ENCODE measurements at places on chromosomes 12 and 14.

DNA sequence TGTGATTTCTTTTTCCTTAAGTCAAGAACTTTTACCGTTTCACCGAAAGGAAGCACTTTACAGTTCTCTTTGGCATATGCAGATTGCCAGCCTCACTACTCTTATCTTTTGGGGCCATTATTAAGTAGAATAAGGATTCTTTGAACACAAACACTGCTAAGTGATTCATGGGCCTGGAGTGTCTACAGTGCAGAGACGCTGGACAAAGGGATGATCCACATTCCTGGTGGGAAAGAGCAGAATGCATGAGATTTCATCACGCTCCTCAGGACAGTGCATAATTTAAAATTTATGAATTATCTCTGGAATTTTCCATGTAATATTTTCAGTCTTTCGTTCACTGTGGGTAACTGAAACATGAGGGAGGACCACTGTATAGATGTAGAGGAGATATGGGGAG, 90.2 kb downstream of the TTLL5 start:
- DNase-seq: no peak

DNA sequence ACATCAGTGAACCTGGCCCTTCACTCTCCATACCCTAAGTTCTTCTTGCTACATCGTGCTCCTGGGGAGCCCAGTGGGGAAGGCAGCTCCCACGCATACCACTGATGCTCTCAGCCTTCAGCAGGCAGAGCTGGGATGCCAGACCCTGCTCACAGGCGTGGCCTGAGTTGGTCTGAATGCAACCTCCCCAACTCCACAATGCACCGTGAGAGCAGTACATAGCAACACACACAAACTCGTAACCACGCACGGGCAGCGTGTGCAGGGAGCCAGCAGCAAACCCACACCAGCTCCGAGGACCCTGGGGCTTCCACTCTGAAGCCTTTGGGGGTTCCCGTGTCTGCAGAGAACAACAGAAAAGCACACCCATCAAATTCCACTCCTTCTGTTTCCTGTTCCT, 37.3 kb downstream of the ANO2 start:
- no peak for DNase-seq

DNA sequence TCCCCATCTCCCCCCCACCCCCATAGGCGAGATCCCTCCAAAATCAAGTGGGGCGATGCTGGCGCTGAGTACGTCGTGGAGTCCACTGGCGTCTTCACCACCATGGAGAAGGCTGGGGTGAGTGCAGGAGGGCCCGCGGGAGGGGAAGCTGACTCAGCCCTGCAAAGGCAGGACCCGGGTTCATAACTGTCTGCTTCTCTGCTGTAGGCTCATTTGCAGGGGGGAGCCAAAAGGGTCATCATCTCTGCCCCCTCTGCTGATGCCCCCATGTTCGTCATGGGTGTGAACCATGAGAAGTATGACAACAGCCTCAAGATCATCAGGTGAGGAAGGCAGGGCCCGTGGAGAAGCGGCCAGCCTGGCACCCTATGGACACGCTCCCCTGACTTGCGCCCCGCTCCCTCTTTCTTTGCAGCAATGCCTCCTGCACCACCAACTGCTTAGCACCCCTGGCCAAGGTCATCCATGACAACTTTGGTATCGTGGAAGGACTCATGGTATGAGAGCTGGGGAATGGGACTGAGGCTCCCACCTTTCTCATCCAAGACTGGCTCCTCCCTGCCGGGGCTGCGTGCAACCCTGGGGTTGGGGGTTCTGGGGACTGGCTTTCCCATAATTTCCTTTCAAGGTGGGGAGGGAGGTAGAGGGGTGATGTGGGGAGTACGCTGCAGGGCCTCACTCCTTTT, 2.7 kb downstream of the GAPDH start:
- DNase-seq: no peak

DNA sequence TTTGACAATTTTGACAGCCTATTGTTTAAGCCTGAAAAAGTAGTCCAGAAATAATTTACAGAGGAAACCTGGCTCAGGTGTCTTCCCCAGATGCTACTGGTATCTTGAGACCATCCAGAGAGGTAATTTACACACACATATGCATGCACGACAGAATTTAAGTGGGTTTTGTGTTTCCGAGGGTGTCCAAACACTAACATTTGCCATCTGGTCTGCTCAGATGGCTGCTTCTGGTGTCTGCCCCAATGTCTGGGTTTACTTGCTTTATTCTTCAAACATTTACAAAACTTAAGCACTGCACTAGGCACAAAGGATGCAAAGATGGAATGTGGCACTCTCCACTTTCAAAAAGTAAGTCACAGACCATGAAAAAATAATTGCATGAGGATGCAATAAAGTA, 226.6 kb upstream of the EGLN3 start:
- no peak for DNase-seq

GRCh38 chr12:28053564-28053963, 81.0 kb upstream of the PTHLH start:
- no peak for DNase-seq

Data from HuH-7.5 (cell line).